ENCODE measurements at places on chromosomes 6 and 20.

GRCh38 chr20:36439040-36439730 lies 102.1 kb upstream of the MYL9 start:
- peak; percentile 11 for DNase-seq

GRCh38 chr20:46809706-46810360 lies 84.8 kb upstream of the EYA2 start:
- no peak for DNase-seq

DNA sequence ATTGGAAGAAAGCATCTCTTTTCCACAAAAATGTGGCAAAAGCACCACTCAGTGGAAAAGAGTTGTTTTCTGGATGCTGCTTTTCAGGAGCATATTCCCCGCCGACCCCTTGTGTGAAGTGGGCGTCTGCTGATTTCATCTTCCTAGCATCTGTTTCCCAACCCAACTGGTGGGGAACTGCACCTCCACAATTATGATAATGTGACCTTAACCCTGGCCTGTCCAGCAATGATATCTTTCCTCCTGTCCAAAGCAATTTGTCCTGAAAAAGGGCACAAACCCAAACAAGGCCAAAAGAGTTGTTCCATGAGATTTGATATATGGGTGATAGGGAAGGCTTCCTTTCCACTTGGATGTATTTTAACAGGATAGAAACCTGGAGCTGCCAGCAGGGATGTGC lies 7.3 kb upstream of the SMIM8 start:
- no peak for DNase-seq

DNA sequence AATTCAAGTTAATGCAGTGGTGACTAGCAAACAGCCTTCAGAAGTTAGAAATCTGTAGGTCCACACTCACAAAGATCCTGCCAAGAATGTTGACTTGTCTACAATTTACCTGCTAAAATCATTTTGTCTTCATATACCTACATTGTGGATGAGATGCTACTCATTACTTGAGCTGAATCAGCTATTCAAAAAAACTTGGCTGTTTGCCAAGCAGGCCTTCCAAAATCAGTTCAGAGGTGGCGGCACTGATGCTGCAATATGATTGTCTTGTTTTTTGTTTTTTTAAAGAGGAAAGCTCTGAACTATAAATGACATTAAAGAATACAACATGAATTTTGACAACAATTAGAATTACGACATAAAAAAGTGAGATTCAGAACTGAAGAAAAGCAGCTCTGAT lies 354.7 kb upstream of the KHDRBS2 start:
- no peak for DNase-seq

GRCh38 chr6:20835315-20836010 lies 301.2 kb downstream of the CDKAL1 start:
- DNase-seq: no peak

- DNase-seq: no peak
These were observed 25.2 kb downstream of the TNFAIP3 start for GRCh38 chr6:137892271-137892708.

DNA sequence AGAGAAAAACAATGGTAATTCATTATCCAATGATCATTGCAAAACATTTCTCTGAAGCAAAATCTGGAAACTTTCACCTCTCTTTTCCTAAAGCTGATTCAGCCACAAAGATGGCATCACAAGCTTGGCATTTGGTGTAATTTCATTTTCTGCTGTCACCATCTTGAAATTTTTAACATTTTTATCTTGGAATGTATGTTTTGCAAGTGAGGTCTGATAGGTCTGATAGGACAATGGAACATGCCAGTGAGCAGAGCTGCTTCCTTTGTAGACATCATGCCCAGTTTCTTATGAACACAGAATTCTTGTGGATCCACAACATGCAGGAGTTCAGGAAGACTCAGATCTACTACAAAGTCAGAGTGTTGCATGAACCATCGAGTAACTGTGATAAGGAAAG lies 969.6 kb downstream of the EYS start:
- DNase-seq: no peak

GRCh38 chr6:165766457-165766856 lies 103.4 kb upstream of the PDE10A start:
- DNase-seq: no peak

DNA sequence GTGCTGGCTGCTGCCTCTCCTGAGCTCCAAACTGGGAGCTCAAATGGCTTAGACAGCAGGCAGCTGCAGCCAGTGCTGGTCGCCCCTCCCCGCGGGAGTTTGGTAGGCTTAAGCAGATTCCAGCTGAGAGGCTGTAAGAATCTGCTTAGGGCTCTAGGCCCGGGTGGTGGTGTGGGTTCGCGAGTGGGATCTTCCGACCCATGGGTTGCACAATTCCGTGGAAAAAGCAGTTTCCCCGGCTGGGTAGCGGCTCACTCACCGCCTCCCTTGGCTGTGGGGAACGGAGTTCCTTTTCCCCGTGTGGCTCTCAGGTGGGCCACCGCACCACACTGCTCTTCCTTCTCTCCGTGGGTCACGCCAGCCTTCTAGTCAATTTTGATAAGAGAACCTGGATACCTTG lies 232.5 kb downstream of the PKHD1 start:
- DNase-seq: no peak

DNA sequence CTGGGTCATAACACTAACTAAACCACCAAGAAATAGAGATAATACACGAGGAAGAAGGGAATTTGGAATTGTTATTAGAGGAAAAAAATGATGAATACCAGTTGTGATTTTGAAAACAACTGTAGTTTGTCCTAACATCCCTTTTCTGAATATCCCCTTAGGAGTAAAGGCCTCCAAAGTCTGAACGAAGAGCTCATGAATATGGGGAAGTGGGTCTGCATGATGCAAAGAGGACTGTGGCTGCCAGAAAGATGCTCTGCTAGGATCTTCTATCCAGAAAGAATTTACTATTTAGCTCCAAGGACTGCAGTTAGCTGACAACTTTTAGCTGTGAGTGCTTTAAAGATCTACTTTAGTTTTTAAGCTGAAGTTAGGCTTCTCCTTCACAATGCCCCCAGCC lies 308.8 kb upstream of the HS3ST5 start:
- DNase-seq: no peak

DNA sequence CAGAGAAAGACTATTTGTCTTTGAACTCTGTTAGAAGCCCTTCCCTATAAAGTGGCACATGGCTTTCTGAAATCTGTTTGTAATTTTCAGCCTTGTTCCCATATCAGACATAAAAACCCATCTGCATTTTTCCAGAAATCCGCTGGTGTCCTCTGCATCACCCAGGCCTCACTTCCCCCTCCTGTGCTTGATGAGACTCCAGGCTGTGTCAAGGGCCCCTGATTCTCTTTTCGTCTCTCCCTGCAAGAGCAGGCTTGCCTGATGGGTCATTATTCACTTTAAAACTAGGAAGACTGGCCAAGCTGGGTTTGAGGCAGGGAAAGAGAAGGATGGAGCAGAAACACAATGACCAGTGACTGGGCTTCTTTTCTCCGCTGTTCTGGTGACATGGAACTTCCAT lies 10.6 kb upstream of the PROKR2 start:
- no peak for DNase-seq

DNA sequence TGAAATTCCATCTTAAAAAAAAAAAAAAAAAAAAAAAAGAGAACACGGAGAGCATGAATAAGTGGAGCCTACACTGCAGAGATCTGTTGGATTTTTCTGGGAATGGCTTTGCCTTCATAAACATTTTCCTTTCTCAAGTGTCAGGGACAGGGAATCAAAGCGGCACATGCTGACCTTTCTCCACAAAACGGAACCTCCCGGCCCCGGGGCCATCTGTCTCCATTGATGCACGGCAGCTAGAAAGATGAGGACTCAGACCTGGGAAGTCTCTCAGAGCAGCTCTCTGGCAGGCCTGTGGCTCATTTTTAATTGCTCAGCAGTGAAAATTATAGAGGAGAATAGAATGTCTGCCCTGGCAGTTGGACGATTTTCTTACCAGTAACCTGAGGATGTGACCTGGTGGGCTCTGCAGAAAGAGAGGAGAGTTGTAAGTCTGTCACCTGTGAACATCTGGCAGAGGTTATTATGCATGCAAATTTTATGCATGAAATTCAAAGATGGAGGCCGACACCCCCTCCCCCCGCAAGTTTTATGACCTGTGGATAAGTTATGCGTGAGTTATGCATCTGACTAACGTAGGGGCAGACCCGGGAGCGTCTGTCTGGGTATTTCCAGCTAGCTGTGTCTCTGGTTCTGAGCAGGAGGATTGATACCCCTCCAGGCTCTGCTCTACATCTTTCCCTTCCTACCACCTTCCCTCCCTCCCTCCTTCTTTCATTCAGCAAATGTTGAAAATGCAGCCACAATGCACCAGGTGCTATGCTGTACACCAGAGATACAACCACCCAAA lies 352.5 kb downstream of the CDH26 start:
- no peak for DNase-seq

- no peak for DNase-seq
These were observed 875.6 kb downstream of the QKI start for GRCh38 chr6:164290101-164290500.

DNA sequence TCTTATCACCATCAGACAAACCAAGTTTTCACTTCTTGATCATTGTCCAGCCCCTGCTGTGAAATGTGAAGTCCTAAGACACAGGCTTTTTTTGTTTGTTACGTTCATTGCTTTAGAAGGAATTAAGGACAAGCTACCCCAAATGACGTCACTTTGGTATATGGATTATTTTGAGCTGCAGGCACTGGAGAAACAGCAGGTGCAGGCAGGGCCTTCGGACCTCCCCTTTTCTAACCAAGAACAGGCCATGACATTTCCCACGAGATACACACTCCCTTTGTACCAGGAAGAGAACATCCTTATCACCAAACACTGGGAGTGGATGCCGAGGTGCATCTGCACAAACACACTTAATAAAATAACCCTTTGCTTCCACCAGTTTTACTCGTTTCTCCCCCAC lies 418.0 kb upstream of the SULF2 start:
- no peak for DNase-seq

- DNase-seq: no peak
These were observed 93.6 kb downstream of the RIMS1 start for GRCh38 chr6:71979911-71980310.

DNA sequence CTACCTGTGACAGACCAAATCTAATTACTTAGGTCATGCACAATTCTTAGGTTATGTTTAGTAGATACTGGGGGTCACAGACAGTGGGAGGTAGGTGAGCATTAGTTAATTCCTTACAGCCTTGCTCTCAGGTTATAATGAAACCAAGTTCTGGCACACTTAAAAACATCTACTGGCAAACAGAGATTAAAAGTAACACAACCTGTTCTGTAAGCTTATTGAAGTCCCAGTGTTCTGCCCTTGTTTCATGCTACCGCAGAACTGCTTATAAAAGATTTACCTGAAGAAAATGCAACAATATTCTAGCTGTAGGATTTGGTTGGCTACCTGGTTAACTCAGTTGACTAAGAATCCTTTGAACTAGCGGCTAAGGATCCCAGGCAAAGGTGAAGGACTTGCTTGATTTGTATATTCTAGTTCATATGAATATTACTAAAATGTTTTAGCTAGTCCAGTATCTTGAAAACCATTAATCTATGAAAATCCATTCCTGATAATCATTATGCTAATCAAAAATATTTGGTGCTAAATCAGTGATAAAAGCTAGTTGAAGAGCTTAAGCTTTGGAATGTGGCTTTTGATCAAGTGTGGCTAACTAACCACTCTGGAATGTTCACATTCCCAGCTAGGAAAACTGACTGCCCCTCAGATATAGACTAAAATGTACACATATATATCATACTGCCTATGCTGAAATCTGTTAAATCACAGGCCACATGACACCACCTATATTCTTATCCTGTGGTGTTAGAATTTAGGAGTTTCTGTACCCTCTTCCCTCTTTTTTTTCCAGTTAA lies 7.2 kb downstream of the PEX3 start:
- no peak for DNase-seq

- DNase-seq: no peak
These were observed 1.9 kb downstream of the TAB2 start for GRCh38 chr6:149319422-149319821.

Measured in nucleus accumbens (tissue), 56 donors.